Amniotic epithelial cell (primary cell): ENCODE measurements at places on chromosomes 3 and 15.

GRCh38 chr15:40053079-40053830 is 14.3 kb upstream of the SRP14 start:
- no peak for DNase-seq

GRCh38 chr15:95884276-95884675 is 446.2 kb upstream of the NR2F2 start:
- DNase-seq: peak; percentile 19

DNA sequence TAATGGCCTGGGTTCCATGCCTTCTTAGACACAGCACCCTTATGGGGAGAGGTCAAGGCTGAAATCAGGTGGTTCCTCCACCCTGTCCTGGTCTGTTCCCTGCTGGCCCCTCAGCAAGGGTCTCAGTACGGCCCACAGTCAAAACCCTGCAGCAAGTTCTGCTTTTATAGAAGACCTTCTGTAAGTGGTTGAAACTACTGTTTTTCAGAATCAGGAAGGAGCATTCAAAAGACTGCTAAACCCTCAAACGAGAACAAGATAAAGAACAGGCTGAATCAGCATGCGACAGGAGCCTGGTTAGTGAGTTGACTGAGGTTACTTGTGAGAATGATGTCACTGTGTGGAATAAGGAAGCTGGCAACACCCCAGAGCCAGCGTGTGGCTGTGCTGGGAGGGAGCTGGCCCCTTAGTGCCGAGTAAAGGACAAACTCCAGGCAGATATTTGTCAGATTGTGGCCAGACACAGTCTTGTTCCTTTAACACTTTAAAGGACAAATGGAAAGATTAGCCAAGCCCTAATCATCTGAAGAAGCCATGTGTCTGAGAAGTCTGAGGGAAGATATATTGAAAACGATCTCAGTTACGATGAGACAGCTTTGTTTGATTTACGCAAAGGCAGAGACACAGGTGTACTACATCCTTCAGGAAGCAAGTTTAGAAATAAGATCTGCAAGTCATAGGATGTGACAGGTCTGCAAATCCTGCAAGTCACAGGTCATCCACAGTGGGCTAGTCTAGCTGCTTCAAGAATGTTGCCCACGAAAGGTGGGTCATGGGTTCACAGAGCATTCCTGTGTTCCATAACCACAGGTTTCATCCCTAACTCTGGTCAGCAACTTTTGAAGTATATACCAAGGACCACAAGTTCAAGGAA is 54.0 kb downstream of the B3GNT5 start:
- peak; percentile 67 for DNase-seq

- DNase-seq: no peak
Measured at GRCh38 chr3:147846854-147847478, 437.8 kb downstream of the ZIC1 start.

DNA sequence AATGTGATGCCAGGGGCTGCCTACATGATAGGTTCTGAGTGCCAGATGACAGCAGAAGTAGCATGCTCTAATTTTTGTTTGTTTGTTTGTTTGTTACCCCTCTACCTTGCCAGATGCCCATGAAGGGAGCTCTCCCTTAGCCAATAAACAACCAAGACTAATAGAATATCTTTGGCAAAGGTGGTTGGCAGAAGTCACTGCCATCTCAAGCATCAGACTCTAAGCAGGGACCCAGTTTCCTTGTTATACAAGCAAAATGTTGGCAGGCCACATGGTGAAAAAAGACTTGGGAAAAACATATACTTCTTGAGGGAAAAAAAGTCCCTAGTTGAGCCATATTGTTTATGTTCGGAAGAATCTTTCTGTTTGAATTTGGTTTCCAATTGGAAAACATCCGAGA is 609.0 kb upstream of the CFAP20DC start:
- DNase-seq: no peak

GRCh38 chr3:155780291-155780690 is 25.8 kb downstream of the C3orf33 start:
- DNase-seq: no peak

GRCh38 chr15:81856634-81857026 is 189.2 kb downstream of the MEX3B start:
- DNase-seq: no peak

DNA sequence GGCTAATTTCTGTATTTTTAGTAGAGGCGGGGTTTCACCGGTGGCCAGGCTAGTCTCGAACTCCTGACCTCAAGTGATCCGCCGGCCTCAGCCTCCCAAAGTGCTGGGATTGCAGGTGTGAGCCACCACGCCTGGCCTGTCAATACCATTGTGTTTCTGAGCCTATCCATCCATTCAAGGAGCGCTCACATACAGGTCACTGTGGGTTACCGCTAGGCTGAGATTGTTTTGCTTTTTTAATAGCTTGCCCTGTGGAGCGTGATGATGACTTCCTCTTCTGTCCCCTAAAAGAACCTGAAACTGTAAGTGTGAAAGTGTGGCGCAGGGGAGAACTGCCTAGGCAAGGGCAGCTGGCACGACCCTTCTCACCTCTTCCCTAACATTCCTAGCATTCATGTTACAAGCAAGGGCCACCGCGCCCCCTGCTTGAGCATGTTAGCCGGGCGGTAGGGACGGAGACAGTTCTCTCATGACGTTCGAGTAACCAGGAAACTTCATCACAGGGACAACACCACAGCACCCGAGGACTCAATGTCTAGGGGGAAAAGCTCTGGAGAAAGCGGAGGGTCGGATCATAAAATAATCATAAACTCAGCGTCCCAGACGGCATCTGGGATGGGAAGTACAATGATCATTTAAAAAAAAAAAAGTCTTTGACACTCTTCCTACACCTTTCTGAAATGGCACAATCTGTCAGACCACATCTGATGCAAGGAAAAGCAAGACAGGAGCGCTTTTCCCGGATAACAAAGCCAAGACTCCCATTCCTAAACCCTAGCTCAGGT is 790 bp downstream of the LAMP3 start:
- no peak for DNase-seq

DNA sequence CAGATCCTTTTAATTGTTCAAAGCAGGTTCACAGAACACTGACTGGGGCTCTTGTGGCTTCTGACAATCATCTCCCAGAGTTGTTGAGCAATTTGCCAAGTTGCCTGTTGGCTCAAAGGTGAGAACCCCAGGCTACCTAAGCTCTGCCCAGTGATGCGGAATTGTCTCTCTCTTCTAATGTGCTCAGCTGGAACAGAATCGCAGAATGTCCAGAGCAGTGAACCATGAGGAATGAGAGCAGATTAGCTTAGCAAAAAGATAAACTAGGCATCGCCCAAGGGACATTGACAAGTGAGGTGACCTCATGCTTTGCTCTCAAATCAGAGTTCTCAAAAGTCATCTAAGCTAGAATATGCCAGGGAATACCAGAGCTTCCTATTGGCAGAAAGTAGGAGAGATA is 148.1 kb downstream of the WDR76 start:
- DNase-seq: no peak

GRCh38 chr15:98900356-98900755 is 107.2 kb downstream of the PGPEP1L start:
- DNase-seq: peak; percentile 90

- DNase-seq: peak; percentile 57
Measured at GRCh38 chr3:33134026-33134625, 20.3 kb downstream of the CRTAP start.

DNA sequence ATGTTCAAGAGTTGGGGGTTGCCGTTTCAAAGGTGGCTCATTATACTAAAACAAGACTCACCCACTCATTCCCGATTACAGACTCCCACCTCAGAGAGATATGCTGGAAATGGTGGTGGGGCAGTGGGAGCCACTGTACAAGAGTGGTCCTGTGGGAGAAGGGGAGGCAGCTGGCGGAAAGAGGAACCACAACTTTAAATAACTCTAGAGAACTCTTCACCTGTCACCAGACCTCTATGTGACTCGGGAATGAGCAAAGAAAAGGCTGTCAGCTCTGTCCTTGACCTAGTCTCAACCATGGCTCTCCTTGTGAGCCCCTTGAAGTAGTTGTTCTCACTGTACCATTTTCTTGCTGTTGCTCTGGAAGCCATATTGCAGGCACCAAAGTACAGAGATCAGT is 293.8 kb downstream of the CHST2 start:
- no peak for DNase-seq

GRCh38 chr15:61243983-61244593 is 15.0 kb upstream of the RORA start:
- DNase-seq: no peak

GRCh38 chr3:123758081-123758564 is 126.0 kb downstream of the MYLK start:
- DNase-seq: peak; percentile 88

GRCh38 chr3:14320219-14320618 is 82.2 kb upstream of the SLC6A6 start:
- DNase-seq: no peak

DNA sequence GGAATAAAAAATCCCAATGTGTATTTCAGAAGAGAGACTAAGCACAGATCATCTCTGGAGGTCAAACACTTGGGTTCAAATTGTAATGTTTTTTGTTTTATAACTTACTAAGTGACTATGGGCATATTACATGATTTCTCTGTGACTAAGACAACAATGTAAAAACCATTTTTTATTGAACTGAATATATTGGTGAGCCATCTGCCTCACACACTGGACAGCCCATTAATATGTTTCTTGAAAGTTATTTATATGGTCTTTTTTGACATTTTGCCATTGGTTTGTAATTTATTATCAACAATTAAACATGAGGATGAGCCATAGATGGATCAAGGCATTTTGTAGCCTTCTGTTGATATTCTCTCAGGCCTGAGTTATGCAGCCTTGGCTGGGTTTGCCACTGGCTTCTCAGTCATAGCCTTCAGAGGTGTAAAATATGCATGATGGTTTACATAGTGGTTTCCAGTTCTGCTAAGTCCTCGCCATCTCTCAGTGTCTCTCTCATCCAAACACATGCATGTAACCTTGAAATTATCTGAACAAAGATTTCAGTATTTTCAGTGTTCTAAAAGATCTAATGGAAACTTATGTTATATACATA is 997.2 kb downstream of the DIPK2A start:
- DNase-seq: peak; percentile 59

GRCh38 chr3:59558906-59559720 is 509.3 kb upstream of the CFAP20DC start:
- no peak for DNase-seq

DNA sequence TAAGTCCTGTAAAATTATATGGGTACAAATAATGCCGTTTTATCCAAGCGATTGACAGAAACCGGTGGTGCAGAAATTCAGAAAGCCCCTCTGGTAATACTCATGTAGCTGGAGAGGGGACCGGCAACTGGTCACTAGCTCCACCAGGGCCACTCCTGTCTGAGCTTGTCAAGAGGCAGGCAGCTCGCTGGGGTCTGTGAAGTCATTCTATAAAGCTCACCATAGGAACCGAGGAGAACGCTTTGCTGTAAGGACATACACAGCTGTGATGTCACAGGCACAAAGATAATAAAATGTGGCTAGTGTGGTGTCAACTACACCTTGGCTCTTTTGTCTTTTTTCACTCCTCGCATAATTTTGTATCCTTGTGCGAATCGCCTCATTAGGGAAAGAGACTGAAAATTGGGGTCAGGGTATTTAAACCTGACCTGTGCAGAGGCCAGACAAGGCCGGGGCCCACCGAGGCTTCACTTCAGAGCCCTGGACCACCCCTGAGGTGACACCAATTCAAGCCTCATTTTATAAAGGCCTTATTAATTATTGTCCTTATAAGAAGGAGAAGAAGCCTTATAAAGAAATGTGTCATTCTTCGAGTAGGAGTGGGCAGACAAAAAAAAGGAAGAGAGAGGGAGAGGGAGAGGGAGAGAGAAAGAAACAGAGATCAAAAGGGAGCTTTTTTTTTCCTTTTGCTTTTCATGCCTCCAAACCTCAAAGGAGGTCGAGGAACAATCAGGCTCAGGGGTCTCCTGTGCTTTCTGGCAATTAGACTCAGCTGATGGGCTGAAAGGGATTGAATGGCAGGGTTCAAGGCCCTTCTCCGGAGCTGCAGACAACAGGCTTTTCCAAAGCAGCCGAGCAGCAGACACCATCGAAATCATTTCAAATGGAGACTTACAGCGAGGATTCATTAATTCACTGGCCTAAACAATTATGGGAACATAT is 813.3 kb upstream of the ARRDC4 start:
- no peak for DNase-seq

GRCh38 chr15:66865622-66866611 is 163.9 kb downstream of the SMAD6 start:
- no peak for DNase-seq

GRCh38 chr3:194471863-194472262 is 14.9 kb downstream of the ATP13A3 start:
- DNase-seq: no peak

GRCh38 chr15:81023483-81024264 is 23.0 kb downstream of the TLNRD1 start:
- DNase-seq: peak; percentile 41

DNA sequence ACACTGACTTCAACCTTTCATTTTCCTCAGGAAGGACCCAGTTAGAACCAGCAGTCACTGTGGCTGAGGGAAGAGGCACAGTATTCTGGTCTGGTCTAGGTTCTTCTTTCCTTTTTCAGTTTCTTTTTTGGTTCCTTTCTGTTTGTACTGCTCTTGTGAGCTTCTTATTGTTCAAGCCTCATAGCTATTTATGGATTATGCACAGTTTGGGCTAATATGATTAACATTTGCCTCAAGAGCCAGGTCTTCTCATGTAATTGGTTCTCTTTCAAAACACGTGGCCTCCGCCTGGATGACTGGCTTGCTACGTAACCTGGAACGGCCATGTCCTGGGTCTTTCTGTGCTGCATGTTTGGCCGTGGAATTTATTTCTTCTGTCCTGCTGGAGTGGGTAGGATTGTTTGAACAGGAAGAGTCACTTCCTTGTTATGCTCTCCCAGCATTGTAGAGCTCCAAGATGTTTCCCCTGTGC is 43.3 kb downstream of the RBMS3 start:
- DNase-seq: peak; percentile 53

DNA sequence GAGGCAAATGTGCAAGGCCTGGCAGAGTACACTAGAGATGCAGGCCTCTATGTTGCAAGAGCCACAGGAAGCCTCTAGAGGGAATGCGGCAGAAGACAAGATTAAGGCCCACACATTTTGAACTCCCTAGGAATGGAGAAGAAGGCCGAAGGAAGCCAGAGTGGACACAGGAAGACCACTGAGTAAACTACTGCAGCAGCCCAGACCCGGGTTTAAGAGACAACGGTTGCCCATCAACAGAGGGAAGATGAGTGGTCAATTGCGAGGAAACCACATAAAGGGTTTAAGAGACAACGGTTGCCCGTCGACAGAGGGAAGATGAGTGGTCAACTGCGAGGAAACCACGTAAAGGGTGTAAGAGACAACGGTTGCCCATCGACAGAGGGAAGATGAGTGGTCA is 14.6 kb downstream of the CHSY1 start:
- DNase-seq: peak; percentile 70

- no peak for DNase-seq
Measured at GRCh38 chr15:79897701-79898113, 893 bp upstream of the MTHFS start.

- no peak for DNase-seq
Measured at GRCh38 chr15:91787198-91787597, 66.3 kb upstream of the SLCO3A1 start.

- DNase-seq: no peak
Measured at GRCh38 chr3:53030619-53031449, 15.0 kb downstream of the SFMBT1 start.

DNA sequence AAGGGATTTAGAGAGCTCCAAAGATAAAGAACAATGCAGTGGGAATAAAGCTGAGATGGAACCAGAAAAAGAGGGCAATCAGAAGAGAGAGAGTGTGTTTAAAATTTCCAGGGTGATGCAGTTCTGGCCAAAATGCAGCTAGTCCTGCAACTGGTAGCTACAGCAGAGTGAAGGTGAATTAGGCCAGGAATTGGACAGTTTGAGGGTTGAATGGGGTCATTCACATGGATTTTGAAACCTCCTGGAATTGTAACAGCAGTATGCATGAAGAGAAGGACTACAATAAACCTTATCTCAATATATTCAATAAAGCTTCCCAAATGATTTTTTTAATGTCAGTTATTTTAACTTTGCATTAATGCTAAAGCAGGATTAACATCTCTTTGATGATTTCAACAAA is 85.2 kb downstream of the CBLB start:
- DNase-seq: no peak
